MCF 10A (cell line): ENCODE measurements at places on chromosomes 7 and 10. TPM values are rescaled to one million over a fixed set of nuclear protein-coding genes. Genes with fewer than 3 reads are reported as not detected.

Gene ABCB8
- total RNA-seq, result 73.4 and 76.1 TPM in 2 replicates

Gene HOXA1
- total RNA-seq, result 5.6 and 7.1 TPM in 2 replicates

Gene COL13A1
- 0.22 and 0.47 TPM in 2 replicates for total RNA-seq

Gene SFXN2
- 7.2 and 12.9 TPM in 2 replicates for total RNA-seq

Gene TBXAS1
- total RNA-seq, result 1.5 and 4.4 TPM in 2 replicates

Gene PRKG1
- total RNA-seq, result 0.09 and 0.10 TPM in 2 replicates
